ENCODE measurements at places on chromosomes 13 and 19.
A peak's percentile ranks its signal among the peaks of the same experiment; 100 is the strongest.

- DNase-seq = no peak
These were observed 1486.8 kb downstream of the EFNB2 start for GRCh38 chr13:105048677-105049076.

DNA sequence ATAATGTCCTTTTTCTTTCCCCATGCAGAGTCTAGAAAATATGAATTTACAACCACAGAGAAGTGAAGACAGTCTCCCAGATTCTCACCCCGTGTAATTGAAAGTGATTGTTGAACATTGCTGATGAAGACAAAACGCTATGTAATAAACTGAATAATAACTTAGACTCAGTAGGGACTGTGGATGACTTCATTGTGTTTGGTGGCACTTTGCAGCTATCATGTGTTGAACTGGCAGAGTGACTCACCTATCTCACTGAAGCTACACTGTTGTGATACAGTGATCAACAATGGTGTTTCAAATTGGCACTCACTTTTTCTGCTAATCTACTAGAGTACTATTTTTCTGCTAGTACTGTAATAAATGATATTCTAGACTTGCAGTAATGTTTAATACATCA is 261.3 kb downstream of the DACH1 start:
- DNase-seq = no peak

DNA sequence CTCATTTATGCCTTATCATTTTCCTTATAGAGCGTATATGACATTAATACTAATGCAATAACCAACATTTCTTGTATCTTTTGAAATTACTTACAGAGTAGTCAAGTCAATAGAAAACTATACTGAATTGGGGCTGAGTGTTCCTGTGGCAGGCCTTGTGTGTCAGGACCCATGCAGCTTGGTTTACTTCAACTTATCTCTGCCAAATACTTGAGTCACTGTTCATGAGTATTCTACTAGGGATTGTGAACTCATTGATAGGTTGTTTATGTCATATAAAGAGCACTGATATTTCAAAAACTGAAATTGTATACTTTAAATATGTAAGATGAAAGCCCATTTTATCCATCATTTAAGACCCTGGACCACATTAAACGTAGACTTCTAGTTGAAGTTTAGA is 688.6 kb upstream of the SLITRK1 start:
- DNase-seq = no peak

DNA sequence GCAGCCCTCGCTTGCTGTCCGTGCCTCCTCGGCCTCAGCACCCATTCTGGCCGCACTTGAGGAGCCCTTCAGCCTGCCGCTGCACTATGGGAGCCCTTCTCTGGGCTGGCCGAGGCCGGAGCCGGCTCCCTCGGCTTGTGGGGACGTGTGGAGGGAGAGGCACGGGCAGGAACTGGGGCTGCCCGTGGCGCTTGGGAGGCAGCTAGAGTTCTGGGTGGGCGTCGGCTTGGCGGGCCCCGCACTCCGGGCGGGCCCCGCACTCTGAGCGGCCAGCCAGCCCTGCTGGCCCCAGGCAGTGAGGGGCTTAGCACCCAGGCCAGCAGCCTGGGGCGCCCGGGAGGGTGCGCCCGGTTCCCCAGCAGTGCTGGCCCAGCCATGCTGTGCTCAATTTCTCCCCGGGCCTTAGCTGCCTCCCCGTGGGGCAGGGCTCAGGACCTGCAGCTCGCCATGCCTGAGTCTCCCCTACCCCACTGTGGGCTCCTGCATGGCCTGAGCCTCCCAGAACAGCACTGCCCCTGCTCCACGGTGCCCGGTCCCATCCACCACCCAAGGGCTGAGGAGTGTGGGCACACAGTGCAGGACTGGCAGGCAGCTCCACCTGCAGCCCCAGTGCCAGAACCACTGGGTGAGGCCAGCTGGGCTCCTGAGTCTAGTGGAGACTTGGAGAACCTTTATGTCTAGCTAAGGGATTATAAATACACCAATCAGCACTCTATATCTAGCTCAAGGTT is 240.0 kb upstream of the PRR20A start:
- no peak for DNase-seq

GRCh38 chr19:293436-294110 is 2.4 kb upstream of the PLPP2 start:
- DNase-seq = no peak

DNA sequence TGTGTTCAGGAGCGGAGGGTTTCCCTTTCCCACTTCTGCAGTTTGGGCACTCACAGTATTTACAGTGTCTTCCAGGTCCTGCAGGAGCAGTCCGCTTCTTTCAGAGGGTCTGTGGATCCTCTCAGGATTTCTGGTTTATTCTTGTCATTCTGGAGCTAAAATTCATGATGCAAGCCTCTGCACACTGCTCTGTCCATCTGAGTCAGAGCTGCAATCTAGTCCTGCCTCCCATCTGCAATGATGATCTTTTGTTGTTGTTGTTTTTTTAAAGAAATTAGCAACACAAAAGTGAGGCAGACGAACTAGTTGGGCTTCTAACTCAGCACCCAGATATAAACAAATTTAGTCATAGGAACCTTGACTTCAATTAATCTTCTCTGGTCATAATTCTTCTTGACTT is 86.5 kb downstream of the DLEU7 start:
- DNase-seq = no peak

DNA sequence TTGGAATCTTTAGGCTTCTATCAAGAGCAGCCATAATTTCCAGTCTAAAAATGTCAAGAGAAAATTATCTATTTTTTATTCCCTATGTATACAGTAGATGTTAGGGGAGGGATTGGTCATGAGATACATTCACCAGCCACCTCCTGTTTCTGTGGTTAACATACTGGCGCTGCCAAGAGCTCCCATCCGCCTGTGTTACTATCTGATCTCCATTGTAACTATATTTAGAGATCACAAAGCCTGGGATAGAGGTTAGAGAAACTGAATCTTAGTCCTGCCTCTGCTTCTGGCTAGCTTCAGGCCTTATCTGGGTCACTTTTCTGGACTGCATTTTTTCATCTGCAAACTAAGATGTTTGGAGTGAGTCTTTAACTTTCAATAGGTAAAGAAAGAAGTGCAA is 46.3 kb downstream of the POLR1D start:
- no peak for DNase-seq

DNA sequence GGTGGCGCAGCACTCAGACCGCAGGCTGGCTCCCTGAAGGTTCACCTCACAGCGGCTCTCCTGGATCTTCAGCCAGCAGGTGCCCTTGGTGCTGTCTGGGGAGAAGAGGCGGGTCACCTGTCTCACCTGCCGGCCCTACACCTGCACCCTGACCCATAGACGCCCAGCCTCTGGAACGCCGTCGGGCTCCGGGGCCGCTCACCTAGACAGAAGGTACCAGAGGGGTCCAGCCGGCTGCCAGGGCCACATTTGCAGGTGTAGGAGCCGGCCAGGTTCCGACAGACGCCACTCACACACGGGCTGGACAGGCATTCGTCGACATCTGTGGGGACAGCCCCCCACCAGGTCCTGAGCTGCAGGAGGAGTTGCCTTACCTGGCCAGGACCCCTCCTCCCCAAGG is 22.9 kb downstream of the FBN3 start:
- no peak for DNase-seq

- peak; percentile 12 for DNase-seq
These were observed 80.0 kb upstream of the GPR183 start for GRCh38 chr13:99386911-99387788.

GRCh38 chr19:38204728-38205127 is 19.3 kb downstream of the DPF1 start:
- no peak for DNase-seq

- DNase-seq = no peak
These were observed 14.0 kb upstream of the KPTN start for GRCh38 chr19:47497821-47498520.

GRCh38 chr19:21758296-21758695 is 9.1 kb downstream of the ZNF100 start:
- no peak for DNase-seq

- DNase-seq = no peak
These were observed 202.6 kb upstream of the UFM1 start for GRCh38 chr13:38147050-38147449.

GRCh38 chr13:42396901-42397655 is 125.1 kb downstream of the AKAP11 start:
- no peak for DNase-seq

- DNase-seq = no peak
These were observed 1.6 kb downstream of the REEP6 start for GRCh38 chr19:1492474-1493006.

DNA sequence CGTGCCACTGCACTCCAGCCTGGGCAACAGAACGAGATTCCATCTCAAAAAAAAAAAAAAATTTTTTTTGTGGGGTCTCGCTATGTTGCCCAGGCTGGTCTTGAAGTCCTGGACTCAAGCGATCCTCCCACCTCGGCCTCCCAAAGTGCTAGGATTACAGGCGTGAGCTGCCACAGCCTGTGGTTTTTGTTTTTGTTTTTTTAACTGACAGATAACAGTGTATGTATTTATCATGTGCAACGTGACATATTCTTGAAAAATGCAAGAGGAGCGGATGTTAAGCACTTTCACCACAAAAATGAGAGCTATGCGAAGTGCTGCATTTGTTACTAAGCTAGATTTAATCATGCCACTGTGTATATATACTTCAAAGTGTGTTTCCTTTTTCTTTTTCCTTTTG is 49.0 kb downstream of the ARHGEF18 start:
- no peak for DNase-seq

GRCh38 chr19:30567536-30568232 is 195.5 kb downstream of the ZNF536 start:
- no peak for DNase-seq

DNA sequence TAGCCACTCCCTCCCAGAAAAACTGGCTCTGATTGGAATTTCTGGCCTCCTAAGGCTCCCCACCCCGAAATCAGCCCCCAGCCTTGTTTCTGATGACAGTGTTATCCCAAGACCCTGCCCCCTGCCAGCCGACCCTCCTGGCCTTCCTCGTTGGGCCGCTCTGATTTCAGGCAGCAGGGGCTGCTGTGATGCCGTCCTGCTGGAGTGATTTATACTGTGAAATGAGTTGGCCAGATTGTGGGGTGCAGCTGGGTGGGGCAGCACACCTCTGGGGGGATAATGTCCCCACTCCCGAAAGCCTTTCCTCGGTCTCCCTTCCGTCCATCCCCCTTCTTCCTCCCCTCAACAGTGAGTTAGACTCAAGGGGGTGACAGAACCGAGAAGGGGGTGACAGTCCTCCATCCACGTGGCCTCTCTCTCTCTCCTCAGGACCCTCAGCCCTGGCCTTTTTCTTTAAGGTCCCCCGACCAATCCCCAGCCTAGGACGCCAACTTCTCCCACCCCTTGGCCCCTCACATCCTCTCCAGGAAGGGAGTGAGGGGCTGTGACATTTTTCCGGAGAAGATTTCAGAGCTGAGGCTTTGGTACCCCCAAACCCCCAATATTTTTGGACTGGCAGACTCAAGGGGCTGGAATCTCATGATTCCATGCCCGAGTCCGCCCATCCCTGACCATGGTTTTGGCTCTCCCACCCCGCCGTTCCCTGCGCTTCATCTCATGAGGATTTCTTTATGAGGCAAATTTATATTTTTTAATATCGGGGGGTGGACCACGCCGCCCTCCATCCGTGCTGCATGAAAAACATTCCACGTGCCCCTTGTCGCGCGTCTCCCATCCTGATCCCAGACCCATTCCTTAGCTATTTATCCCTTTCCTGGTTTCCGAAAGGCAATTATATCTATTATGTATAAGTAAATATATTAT is 6.1 kb downstream of the FOSB start:
- DNase-seq = no peak

GRCh38 chr19:21765151-21765550 is 2.2 kb downstream of the ZNF100 start:
- DNase-seq = peak; percentile 2

GRCh38 chr19:30886222-30886621 is 463.0 kb downstream of the TSHZ3 start:
- DNase-seq = no peak

- no peak for DNase-seq
These were observed 2267.7 kb downstream of the PCDH9 start for GRCh38 chr13:64962404-64962803.

- DNase-seq = no peak
These were observed 4.3 kb upstream of the ZNF813 start for GRCh38 chr19:53463263-53463662.

GRCh38 chr13:31765138-31765785 is 25.9 kb downstream of the RXFP2 start:
- DNase-seq = no peak

DNA sequence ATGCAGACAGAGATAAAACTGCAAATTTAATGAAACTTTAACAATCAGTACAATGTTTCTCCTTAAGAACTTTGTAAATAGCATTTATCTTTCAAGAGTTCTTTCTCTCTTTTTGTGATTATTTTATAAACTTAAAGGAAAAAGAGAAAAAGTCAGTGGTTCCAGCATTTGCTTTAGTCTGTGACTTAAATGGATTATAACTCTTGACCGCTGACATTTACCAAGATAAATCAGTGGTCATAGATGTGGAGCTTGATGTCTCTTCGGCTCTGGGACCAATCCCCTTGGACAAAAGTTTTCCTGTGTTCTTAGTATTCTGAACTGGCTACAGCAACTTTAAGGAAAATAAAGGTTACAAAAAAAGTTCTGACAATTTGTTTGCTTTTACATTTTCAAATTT is 162.6 kb downstream of the TM9SF2 start:
- DNase-seq = no peak

DNA sequence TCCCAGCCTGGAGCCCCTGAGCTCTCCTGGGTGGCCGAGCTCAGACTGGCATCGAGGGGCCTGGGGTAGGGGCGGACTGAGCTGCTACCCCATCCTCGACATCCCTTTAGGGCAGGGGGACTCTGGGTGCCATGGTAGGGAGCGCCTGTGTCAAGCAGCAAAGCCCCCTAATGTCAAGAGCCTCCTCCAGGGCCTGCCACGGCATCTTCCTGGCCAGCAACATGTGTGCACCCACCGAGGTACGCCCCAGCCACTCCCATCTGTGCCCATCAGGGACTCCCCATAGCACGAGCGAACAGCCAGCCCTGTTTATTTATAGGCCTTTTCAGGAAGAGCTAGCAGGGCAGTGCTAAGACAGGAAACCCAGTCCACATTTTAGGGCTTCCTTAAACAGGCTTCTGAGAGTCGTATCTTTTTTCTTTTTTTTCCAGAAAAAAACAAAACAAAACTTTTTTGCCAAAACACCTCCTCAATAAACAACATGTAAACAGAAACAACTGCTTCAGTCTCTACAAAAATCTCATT is 14.3 kb downstream of the LRP3 start:
- DNase-seq = no peak

DNA sequence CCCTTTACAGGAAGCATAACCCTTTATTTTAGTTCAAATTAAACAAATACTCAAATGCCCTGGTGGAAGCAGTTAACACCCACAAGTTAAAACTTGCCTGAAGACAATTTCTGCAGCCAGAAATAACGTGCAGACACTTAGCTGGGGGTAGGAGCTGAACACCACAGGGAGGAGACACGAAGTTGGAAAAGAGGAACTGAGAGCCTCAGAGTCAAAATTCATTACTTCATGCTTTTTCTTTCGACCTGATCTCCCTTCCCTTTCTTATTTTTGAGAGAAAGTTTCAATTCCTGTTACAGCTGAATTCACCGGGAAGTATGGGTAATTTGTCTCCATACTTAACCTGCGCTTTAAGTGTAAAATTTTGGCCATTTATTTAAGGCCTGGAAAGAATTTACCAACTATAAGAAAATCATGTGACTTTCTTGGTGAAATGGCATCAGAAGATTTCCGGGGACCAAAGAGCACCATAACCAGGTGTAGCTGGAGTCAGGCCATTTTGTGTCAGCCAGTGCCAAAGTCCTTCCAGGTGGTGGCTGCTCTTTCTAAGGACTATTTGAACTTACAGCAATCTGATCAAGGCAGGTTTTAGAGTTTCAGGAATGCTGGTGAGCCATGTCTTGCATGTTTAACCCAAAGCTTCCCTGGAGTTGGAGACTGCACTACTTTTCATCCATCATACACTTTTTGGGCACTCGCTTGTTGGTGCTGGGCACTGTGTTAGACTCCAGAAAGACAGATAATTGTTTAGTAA is 46.5 kb upstream of the RCBTB2 start:
- DNase-seq = no peak

Data from HCT116 (cell line).